ENCODE measurements at places on chromosomes 11 and 22.

DNA sequence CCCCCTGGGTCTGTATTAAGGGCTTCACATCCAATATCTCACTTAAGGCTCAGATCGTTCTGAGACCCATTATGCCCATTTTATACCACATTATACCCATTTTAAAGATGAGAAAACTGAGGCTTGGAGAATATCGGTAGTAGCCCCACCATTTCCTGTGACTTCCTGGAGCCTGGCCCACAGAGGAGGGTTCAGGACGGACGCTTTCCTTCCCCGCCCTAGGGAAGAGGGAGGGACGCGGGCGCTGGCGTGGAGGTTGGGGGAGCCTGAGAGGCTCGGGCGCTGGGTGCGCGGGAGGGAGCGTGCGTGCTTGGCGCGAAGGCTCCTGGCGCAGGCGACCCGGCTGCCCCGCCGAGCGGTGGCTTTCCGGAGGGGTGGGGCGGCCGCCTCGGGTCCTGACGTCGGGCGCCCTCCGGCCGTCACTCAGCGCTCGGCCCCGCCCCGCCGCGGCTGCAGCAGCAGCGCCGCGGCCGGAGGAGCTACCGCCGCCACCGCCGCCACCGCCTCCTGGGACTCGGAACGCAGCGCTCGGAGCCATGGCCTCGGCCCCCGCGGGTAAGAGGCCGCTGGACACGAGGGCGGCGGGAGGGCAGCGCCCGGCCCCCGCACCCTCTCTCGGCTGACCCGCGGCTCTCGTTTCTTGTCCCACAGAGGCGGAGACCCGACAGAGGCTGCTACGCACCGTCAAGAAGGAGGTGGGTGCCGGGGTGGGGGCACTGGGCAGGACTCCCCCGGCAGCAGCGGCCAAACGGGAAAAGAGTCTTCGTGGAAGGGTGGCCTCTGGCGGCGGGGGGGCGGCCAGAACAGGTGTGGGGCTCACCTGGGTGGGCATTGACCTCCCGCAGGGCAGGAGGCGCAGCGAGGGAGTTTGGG, at the start of gene SGSM1:
Gene SGSM1, plus strand, starts transcription at position 422 of the 873 bp plus-strand sequence. Its CDS starts 115 bp downstream, at position 537.
- peak; percentile 83 for DNase-seq

DNA sequence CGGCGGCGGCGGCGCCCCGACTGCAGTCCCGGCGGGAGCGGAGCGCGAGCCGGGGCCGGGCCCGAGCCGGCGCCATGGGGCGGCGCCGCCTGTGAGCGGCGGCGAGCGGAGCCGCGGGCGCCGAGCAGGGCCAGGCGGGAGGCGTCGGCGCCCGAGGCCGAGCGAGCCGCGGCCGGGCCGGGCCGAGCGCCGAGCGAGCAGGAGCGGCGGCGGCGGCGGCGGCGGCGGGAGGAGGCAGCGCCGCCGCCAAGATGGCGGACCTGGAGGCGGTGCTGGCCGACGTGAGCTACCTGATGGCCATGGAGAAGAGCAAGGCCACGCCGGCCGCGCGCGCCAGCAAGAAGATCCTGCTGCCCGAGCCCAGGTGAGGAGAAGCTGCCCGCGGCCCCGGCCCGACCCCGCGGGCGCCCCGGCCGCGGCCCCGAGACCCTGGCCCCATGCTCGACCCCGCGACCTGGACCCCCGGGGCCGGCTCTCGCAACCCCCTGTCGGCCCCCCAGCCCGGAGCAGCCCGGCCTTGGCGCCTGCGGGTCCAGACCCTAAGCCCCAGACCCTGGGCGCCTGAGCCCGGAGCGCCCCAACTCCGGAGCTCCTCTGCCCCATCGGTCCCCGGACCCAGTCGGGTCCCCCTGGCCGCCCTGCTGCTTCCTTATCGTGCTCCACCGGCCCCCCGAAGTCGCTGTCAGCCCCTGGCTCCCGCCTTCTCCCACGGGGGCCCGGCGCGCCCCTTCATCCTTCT, at the start of gene GRK2:
Gene GRK2, plus strand, starts transcription at position 25 of the 739 bp plus-strand sequence. Its CDS starts 227 bp downstream, at position 252.
- peak; percentile 64 for DNase-seq

DNA sequence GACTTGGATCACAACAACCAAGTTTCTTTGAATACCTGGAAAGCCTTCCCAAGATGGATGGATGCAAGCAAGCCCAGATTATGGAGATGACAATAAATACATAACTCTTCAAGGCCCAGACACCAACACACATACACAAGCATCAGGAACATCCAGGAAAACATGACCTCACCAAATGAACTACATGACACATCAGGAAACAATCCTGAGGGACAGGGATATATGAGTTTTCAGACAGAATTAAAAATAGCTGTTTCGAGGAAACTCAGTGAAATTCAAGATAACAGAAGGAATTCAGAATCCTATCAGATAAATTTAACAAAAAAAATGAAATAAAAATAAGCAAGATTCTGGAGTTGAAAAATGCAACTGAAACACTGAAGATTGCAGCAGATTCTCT, 659.4 kb downstream of the METTL15 start:
- DNase-seq, result no peak

DNA sequence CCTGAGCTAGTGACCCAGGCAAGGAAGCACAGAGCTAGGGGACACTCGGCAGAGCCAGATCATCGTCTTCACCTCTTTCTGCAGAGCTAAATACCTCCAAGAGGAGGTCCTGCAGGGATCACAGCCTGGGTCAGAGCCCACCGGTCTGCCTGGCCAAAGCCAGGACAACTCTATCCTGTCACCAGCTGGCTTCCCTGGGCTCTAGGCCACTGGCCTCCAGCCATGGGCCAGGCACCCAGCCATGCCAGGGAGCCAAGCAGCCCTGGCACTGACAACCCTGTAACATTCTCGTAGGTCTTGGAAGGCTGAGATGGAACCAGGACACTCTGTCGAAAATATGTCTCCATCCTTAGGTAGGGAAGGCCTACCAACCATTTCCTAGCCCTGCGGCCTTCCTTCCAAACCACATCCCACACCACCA, 270.1 kb downstream of the BUD13 start:
- no peak for DNase-seq

DNA sequence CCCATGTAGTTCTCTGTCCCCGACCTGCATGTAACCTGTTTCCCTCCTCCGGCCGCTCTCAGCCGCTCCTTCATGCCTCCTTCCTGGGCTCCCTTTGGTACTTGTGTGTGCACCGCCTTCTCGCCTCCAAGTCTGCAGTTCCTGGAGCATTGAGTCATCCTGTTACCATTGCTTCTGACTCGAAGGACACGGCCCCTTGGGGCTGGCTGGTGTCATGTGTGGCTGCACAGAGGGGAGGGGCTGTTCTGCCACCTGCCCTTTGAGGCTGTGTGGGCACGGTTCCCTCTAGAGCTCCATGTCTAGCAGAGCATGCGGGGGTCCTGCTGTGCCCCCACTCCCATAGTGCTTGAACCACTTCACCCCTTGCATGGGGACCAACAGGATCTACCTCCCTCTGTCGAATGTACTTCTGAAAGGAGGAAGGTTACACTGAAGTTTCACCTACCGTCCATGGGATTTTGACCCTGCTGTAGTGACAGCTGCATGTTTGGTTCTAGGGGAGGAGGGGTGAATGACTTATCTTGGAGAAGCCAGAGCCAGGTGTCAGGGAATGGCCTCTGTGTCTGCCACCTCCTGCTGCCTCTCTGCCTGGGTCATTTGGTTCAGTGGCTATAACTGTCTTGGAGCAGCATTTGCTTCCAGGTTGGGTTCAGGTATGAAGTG, 39.6 kb downstream of the BCR start:
- DNase-seq, result peak; percentile 81

GRCh38 chr22:38228873-38229740, 27.3 kb downstream of the MAFF start:
- no peak for DNase-seq

GRCh38 chr22:43481568-43482317, 69.9 kb downstream of the MPPED1 start:
- DNase-seq, result peak; percentile 52

GRCh38 chr11:64234647-64235379, 429 bp downstream of the VEGFB start:
- peak; percentile 69 for DNase-seq

- no peak for DNase-seq
Observed at GRCh38 chr22:49688516-49689254, 139.0 kb downstream of the BRD1 start.

- no peak for DNase-seq
Observed at GRCh38 chr22:17876306-17876831, 102.1 kb upstream of the BID start.
